ENCODE measurements at places on chromosomes 16 and 17.

DNA sequence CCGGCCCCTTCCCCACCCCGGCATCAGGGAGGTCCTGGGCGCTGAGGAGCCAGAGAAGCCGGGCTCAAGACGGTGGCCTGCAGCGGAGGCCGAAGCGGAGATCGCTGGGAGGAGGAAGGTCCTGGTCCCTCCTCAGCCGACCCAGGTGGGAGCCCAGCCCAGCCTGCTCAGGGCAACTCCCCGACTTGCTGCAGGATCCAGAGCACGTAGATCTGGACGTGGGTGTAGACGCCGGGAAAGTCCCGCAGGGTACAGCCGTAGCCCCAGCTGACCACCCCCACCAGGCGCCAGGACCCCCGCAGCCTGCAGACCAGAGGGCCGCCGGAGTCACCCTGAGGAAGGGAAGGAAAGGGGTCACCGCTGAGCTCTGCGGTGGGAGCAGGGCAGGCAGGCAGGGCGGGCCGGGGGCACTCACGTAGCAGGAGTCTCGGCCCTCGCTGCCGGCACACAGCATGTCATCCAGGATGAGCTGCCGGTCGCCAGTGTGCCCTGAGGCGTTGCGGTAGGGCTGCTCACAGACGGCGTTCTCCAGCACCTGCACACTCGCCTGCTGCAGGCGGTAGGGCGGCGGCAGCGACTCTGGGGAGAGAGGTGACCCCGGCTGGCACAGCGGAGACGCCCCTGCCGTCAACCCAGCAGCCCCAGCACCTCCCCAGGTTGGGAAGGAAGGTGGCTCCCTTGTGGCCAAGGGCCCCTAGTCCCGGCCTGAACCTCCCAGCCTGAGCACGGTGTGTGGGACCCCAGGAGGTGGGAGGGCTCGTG, 5.4 kb downstream of the TPSD1 start:
- DNase-seq: no peak

- DNase-seq: peak; percentile 60
Observed at GRCh38 chr16:24700549-24701392, 28.7 kb upstream of the TNRC6A start.

DNA sequence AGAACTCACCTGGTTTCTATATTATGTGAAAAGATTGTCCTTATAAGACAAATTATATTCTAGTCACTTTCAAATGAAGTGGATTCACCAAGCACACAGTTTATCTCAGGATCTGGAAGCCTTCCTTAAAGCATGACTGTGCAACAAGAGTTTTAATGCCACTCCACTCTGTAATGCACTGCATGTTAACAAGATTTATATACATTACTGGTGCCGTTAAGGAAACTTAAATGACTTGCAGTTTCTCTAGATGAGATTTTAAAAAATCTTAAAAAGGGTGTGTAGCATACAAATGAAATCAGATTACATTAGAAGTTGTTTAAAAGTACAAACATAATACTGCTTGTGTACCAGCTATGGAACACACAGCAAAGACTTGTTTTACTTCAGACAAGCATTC, 150.8 kb downstream of the SNX11 start:
- DNase-seq: no peak

- DNase-seq: no peak
Observed at GRCh38 chr16:12553191-12553590, 250.5 kb downstream of the CPPED1 start.

DNA sequence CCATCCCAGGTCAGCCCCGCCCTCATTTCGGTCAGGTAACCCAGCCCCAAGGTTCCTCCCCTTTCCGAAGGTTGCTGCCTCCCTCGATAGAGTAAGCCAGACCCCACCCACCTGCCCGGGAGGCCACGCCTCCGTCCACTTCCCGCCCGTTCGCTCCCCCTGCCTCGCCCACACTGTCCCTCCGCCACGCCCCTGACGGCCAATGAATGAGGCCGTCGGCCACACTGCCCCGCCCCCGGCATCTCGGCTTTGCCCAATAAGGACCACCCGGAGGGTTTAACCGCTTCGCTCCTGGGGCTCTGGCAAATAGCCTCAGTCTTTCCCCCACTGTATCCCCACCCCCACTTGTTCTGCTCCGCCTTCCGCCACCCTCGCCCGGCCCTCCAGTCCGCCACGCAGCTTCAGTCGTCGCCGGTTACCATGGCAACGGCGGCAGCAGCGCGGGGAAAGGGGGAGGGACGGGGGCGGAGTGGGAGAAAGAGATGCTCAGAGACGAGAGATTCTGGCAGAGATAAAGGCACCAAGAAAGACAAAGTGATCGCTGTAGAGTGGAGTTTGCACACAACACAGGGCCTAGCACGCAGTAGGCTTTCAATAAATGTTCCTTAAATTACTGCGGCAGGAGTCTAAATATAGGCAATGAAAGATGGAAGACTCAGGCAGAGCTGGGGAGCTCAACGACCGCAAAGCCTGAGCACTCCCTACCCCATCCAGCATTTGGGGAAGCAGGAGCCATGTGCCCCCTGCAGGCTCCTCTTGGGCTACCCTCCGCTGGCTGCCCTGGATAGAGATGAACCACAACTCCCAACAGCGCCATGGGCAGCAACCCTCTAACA, 5.1 kb downstream of the DLG4 start:
- DNase-seq: peak; percentile 99

Measured in transverse colon (tissue), 4 donors.